Suppressor macrophage (primary cell): ENCODE measurements at places on chromosomes 11 and 22.

- no peak for DNase-seq
Measured at GRCh38 chr11:79864882-79865281, 424.1 kb upstream of the TENM4 start.

DNA sequence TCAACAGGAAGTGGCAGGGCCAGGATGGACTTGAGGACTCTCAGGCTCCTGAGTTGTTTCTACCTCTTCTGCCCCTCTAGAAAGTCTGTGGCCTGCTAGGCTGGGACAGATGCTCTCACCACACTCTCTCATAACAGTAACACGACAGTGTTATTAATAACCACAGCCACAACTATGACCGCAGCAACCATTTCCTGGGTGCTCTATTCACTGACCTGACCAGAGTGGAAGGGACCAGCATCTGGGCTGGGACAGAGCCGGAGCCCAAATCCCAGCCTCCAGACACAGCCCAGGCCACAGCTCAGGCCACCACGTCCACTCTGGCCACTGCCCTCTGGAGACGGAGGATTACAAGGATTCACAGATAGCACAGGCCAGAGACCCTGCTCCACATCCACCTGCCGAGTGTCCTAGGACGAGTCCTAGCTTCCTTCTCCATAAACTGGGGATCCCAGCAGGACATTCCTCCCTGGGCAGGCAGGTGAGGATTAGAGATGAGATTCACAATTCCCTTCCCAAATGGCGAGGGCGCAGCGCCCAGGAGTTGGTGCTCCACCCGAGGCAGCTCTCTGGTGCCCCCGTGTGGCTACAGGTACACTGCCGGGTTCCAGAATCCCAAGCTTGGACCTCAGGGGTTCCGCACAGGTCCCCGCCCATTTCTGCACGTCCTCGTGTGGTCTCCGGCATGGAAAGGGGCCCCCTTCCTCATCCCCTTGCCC is 7.1 kb downstream of the PNPLA5 start:
- peak; percentile 77 for DNase-seq

DNA sequence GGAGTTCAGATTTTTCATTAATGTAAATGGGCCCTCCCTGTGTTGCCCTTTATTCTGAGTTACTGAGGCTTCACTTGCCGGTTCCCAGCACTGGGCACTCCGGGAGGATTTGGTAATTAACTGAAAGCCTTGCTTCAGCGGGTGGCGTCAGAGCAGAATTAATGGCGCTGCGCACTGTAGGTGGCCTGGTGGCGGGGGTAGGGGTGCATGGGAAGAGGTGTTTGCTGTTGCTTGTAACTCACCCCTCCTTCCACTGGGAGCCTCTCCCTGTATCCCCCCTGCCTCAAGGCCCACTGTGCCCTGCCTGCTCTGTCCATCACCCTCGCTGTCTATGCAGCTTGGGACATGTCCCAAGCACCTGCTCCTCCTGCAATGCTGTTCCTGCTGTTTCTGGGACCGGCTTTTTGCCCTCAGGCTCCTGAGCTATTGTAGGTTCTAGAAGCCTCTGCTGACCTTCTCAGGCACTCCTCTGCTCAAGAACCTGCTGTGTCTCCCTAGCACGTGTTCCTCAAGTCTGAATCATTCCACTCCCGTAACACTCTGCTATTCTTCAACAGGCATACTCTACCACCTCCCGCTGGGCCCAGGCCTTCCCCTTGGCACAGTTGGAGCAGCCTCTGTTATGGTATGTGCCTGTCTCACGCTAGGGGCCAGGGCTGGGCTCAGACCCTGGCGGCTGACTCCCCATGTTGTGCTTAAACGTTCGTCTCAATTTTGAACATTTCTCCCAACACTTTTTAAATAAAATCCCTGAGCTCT is 24.4 kb downstream of the ARHGAP8 start:
- no peak for DNase-seq

DNA sequence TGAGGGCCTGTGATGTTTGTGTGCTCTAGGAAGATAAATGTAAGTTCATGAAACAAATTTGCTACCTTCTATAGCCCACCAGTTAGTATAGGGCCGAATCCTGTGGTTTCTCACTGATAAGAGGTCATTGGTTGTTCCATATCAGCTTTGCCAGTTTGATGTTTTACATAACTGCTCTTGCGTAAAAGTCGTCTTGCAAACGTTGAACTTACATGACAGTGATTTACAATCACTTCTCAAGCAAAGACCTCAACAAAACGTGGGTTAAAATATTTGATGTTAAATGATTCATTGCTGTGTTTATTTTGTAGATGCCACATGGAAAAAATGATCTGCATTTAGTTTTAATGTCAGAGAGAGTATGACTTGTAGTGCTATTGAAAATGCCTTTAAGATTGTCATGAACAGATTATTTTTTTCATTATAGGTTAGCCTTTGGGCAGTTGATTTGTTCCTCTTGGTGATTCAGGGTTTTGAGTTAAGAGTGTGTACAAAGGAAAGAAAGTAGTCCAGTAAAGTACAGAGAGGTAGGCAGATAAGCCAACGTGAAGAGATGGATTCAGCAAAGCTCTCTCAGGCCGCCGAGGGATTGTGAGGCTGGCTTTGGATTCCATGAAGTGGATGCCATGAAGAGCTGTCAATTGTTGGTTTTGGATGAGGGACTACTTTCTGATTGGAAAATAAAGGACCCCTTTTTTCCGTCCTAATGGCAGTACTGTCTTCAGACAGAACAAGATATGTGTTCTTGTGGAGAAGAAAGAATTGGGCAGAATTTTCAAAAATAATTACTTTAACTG is 2.6 kb downstream of the EWSR1 start:
- DNase-seq, result no peak

DNA sequence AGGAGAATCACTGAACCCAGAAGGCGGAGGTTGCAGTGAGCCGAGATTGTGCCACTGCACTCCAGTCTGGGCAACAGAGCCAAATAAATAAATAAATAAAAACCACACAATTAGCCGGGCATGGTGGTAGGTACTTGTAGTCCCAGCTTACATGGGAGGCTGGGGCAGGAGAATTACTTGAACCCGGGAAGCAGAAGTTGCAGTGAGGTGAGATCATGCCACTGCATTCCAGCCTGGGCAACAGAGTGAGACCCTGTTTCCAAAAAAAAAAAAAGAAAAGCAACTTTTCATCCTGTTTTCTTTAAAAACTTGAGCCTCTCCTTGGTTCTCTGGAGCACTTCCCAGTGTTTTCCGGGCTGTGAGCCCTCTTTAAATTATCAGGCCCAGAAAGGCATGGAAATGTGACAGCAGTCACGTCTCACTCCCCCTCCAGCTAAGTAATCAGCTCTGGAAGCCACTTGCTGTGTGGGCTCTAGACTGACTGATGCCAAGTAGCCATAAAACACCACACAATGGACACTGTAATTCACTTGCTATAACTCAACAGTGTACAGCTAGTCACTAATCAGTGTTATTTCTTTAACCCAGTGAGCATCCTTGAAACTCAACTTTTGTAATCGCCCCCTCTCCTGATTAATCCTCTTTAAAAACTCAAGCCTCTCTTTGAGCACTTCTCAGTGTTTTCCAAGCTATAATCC is 13.0 kb upstream of the MCHR1 start:
- no peak for DNase-seq

- DNase-seq, result no peak
Measured at GRCh38 chr11:123203934-123204333, 8.9 kb upstream of the CLMP start.

- no peak for DNase-seq
Measured at GRCh38 chr11:91932151-91932821, 292.3 kb upstream of the FAT3 start.

DNA sequence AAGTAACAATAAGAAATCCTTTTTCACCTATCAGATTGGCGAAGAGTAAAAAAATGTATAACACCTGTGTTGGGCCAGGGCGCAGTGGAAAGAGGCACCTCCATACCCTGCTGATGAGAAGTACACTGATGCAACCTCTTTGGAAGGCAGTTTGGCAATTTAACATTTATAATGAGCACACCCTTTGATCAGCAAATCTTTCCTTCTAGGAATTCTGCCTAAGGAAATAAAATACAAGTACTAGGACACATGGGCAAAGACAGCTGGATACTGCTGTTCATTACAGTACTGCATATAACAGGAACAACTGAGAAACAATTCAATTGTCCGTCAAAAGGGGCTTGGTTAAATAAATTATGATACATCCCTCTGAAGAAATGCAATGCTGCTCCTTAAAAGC is 110.1 kb downstream of the RPL27A start:
- no peak for DNase-seq

GRCh38 chr11:65293909-65294381 is 20.7 kb upstream of the CDC42EP2 start:
- no peak for DNase-seq

DNA sequence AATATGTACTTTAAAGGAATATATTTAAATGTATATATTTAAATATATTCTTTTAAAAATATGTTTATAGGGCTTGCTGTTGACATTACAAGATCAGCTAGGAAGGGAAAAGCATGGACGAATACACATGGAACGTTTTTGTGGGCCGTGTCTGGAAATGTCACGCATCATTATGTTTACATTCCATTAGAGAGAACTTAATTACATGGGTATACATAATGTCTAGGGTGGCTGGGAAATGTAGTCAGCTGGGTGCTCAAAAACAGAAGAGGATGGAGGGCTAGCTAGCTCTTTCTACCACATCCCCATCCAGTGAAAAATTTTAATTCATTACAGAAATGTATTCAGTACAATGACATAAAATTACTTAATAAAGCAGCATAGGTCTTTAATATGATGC is 371.2 kb downstream of the DYNC2H1 start:
- no peak for DNase-seq

DNA sequence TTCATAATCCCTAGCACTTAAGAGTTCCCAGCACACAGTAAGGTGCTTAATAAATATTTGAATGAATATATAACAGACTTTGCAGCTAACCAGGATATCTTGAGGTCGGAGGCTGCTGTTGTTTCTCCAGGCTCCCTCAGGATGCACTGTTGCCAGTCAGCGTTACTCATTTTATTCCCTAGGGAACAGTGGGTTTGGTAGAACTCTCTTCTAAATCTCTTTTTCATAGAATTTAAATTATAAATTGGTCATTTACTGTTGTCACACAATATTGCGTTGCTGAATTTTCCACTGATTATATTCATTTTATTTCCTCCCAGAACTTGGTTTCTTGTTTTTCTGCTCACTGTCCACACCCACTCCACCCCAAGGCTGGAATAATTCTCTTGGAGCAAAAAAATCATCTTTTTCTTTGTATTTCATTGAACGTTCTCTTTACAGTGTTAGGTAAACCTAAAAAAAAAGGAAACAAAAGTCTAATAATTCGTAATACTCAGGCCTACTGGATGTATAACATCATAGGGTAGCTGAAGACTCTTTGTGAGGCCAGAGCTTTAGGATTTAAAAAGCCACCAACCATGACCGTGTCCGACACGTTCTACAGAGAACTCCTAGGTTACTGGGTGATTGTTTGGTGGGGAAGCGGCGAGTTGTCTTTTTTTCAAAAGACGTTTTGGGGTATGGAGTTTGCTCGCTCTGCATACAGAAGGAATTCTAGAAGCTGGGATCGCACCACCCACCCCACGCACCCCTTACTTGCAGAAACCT is 766 bp upstream of the CAPRIN1 start:
- no peak for DNase-seq

GRCh38 chr11:69910519-69911309 is 91.5 kb upstream of the FGF3 start:
- DNase-seq, result no peak
